ENCODE measurements at places on chromosomes 12 and 14. TPM values are rescaled to one million over a fixed set of nuclear protein-coding genes. Genes with fewer than 3 reads are reported as not detected.

Gene HCAR3
- 0.24 TPM for total RNA-seq

Gene MAP1LC3B2
- 1.0 TPM for total RNA-seq

Gene DAO
- total RNA-seq: 0.79 TPM

Gene AKAP5
- total RNA-seq: 0.63 TPM

Gene PRR4
- 4.3 TPM for total RNA-seq

Gene CIROP
- not detected for total RNA-seq

Gene NINJ2
- total RNA-seq: 17.3 TPM

Gene DTX1
- total RNA-seq: 22.8 TPM

Gene TPPP2
- total RNA-seq: 201 TPM

Gene EIF2S1
- 82.1 TPM for total RNA-seq

Gene FAM90A1
- 1.5 TPM for total RNA-seq

Gene AKAP6
- total RNA-seq: 26.6 TPM

Gene NANOG
- total RNA-seq: 1.1 TPM

Gene RAB35
- total RNA-seq: 21.1 TPM

Gene PTPRB
- 7.2 TPM for total RNA-seq

Gene FOXG1
- 5.5 TPM for total RNA-seq

Gene PRH2
- total RNA-seq: 1.3 TPM

Gene RTL1
- 0.94 TPM for total RNA-seq
